Peyer's patch (tissue), 4 donors: ENCODE measurements at places on chromosomes 5 and 9. TPM values are rescaled to one million over a fixed set of nuclear protein-coding genes. Genes with fewer than 3 reads are reported as not detected.

DNA sequence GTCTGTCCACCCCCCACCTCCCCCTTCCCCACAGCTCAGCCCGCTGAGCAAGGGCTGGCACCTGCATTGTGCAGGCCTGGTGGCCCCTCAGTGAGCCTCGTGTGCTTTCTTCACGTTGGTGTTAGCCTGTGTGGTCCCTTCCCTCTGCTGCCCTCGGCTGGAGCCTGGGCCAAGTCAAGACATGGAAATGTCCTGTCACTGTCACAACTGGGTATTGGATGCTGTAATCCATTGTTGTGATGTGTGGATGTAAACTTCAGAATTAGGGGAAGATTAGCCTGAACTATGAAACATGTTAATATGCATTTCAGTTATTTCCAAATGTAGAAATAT lies 103.9 kb downstream of the TRIO start:
- no peak for DNase-seq

- no peak for DNase-seq
Observed at GRCh38 chr5:61450493-61451279, 118.6 kb downstream of the ZSWIM6 start.

DNA sequence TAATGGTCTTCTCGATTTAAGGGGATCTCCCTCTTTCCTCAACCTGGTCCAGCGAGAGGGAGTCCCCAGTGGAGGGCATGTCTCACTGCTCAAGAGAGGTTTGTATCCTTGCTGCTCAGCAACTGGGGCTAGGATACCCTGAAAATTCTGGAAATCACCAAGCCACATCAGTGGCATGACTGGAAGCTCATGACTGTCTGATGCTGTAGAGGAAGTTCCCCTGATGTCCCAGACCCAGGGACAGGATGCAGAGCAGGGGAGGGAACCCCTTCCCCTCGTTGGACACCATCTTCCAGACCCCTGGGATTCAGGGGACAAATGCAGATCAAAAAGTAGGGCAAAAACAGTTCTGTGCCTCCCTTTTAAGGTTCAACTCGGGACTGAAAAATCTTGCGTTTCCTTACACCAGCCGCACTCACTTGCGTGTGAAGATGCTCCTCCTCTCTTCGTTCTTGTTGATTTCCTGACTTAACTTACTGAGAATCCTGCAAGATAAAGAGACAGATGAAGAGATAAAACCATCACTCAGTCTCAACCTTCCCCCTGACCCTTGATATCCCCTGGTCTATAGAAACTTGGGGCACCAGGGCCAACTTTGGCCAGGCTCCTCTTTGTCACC lies 22.1 kb downstream of the LCP2 start:
- no peak for DNase-seq

DNA sequence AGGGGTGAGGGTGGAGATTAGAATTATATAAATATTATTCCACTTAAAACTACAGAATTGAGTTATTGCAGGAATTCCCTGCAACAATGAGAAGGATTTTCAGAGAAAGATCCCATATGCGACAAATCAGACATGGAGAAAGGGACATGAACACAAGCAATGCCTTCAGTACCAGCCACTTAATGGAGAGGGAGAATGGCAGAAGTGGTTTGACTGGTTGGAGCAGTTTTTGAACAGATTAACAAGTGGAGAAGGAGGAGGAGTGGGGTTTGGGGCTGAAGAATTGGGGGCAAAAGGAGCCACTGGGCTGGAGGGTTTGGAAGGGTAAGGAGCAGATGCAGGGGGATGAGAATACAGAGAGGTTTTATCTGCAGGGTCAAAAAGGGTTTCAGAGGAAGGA lies 620.9 kb upstream of the PTPRD start:
- DNase-seq, result no peak

Gene IL13
- not detected for total RNA-seq

Gene CAVIN4
- not detected for total RNA-seq

DNA sequence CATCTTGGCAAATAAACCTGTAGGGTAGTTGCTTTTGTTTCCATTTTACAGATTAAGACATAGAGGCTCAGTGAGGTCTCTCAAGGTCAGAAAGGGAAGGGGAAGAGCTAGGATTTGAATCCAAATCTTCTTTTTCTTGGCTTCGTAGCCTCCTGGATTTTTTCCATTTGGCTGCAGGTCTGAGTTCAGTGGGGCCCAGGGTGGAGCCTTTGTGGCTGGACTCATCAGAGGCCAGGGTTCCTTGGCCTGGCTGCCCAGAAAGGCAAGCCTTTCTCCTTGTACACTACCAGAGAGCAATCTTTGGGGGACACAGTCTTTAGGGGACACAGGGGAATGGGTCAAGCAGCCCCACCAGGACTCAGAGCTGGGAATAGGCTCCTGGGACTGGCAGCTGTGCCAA lies 10.5 kb upstream of the TRAF1 start:
- no peak for DNase-seq

Gene ARSI
- not detected for total RNA-seq
